ENCODE measurements at places on chromosomes 16 and 17. TPM values are rescaled to one million over a fixed set of nuclear protein-coding genes. Genes with fewer than 3 reads are reported as not detected.

DNA sequence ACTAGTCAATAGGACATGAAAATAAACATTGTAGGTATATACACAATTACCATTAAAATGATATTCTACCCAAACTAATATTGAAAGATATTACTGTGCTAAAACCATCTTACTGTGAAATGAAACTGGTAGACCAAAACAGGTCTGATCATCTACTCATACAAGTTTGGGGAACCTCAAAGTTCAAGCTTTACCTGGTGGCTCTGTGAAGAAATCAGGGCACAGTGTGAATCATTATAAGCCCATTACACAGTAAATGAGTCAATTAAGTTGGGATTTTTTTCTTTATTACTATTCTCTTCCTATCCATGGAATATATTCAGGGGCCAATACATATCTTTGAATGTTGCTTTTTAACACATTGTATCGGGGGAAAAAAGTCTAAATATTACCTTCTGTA is 57.1 kb downstream of the HELZ start:
- no peak for DNase-seq

DNA sequence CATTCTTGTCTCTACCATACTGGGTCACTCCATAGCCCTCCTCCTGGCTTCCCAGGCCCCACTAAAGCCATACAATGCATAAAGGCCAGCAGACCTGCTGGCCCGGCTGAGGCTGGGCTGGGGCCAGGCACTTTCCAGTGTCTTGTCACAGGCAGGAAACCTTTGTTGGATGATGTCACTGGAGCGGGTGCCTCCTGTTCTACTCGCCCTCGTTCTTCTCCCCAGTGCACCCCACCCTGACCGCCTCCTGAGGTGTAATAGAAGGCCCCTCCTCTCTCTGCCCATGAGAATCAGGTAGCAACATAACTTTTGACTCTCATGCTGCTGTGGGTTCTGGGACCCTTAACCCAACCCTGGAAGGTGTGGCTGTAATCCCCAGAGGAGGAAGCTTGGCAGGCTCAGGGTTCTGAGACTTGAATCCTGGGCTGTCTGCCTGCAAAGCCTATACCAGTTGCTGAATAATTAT is 54.2 kb upstream of the IL34 start:
- no peak for DNase-seq

GRCh38 chr16:48393485-48394354 is 8.5 kb upstream of the SIAH1 start:
- no peak for DNase-seq

- DNase-seq: no peak
Measured at GRCh38 chr17:7238420-7239090, 702 bp downstream of the PHF23 start.

DNA sequence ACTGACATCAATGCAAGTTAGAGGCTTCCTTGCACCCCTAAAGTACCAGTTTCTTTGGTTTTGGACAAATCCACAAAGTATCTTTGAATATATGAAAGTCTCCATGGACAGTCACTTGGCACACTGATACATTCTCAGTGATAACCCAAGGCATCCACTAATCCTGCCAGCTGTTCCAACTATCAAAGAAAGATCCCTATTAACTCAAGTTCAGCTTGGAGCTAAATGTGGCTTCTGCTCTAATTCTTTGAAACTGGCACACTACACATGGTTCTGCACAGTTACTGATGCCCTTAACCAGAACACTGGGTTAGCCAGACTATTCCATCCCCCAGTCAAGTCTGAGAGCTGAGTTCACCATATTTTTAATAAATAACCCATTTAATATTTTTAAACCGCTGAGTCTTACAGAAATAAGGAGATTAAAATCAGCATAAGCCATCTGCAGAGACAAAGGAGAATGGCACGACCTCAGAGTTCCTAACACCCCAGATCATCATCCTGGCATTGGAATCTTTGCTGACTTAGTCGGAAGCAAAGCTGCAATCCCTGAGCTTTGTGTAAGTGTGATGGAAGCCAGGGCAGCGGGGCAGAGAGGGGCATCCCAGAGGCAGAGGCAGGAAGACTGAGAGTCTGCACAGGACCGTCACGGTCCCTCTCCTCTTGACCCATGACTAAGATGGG is 6.3 kb downstream of the CACNG1 start:
- no peak for DNase-seq

GRCh38 chr17:72416054-72416675 is 295.3 kb downstream of the SOX9 start:
- no peak for DNase-seq

DNA sequence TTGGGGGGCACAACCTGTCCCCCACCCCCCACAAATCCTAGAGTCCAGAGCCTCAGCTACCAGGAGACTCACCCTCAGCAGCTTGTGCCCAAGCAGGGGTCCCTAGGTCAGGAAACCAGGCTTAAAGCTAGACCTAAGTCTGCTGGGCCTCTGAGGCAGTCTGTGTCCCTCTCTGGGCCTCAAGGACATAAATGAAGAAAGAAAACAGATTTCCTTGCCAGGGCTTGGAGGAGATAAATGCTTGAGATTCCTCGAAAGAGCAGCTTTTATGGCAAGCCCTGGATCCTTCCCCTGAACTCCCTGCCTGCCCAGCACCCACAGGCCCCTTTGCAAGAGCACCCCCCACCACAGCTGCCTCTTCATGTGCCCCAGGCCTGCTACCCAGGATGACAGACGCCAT is 3.3 kb downstream of the SRCIN1 start:
- DNase-seq: no peak

DNA sequence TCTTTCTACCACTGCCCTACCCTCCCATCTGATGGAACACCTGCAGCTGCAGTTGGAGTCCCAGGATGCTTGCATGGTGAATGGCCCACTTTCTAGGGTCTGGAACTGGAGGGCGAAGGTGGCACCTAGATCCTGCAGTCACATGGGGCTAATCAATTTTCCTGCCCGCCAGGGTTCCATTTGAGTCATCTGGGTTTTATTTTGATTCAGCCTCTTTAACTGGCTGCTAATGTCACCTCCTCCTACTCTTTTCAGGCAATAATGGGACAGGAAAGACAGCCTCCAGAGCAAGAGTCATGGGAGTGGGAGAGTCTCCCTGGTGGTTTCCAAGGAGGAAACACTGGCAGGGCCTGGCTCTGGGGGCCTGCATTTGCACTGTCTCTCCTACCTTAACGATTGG is 3.8 kb upstream of the TBKBP1 start:
- no peak for DNase-seq

DNA sequence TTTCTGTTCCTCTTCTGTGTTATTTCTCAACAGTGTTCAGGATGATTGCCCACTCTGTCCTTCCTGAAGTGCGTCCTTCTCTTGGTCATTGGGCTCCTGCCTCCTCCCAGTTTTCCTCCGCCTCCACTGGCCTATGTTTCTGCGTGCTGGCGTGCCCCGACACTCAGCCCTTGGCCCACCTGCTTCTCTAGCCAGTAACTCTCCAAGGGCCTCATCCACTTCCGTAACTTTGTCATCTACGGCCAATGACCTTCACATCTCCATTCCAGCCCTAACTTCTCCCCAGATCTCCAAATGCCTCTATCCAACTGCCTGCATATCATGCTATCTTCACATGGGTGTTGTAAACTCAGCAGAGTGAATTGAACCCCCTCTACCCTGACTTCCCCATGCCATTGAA is 39.6 kb upstream of the RPL38 start:
- DNase-seq: no peak

DNA sequence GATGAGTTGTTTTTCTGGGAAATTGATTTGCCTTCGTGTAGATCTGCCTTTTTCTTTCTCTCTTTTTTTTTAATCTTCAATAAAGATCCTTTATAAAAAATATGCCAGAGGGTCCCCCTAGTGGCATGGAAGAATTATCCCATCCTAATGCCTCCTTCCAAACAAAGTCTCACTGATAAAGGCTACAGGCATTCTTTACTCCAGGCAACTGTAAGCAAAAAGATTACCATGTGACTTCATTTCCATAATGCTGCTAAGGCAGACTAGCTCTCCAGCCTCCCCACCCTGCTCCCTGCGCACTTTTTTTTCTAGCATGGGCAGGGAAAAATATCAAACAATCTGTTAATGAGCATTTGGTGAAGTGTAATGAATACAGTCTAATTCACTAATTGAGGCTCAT is 220.2 kb upstream of the CDH8 start:
- no peak for DNase-seq

GRCh38 chr17:549177-550040 is 165.2 kb downstream of the VPS53 start:
- no peak for DNase-seq

The MYO15B gene
- 30.3 TPM for total RNA-seq

The MYH1 gene
- total RNA-seq: not detected

The MAPT gene
- total RNA-seq: 37.5 TPM

The SUPT4H1 gene
- 118 TPM for total RNA-seq

The SPATA22 gene
- total RNA-seq: not detected

The CES5A gene
- total RNA-seq: not detected

The G6PC1 gene
- total RNA-seq: 0.10 TPM

The SULT1A1 gene
- 23.1 TPM for total RNA-seq

Measured in HCT116 (cell line).